Urothelium cell line (cell line): ENCODE measurements at places on chromosomes 12 and 14.

DNA sequence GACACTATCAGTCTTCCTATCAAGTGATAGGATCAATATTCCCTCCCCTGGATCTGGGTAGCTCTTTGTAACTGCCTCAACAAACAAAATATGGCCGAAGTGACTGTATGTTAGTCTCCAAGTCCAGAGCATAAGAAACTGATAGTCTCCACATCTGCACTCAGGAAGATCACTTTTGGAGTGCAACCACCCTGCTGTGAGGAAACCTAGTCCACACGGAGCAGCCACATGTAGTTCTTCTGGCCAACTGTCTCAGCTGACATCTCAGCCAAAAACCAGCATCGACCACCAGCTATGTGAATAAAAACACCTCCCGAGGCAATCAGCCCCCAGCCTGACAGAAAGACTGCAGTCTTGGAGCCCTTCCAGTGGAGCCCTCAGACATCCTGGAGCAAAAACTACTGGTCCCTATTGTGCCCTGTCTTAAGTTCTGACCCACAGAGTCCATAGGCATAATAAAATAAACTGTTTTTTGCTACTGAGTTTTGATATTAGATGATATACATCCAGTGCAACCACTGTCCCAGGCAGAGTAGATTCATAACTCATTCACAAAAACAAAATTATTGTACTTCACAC lies 143.8 kb downstream of the MED13L start:
- no peak for DNase-seq

- no peak for DNase-seq
These were observed 27.5 kb upstream of the CHGA start for GRCh38 chr14:92895352-92895878.

DNA sequence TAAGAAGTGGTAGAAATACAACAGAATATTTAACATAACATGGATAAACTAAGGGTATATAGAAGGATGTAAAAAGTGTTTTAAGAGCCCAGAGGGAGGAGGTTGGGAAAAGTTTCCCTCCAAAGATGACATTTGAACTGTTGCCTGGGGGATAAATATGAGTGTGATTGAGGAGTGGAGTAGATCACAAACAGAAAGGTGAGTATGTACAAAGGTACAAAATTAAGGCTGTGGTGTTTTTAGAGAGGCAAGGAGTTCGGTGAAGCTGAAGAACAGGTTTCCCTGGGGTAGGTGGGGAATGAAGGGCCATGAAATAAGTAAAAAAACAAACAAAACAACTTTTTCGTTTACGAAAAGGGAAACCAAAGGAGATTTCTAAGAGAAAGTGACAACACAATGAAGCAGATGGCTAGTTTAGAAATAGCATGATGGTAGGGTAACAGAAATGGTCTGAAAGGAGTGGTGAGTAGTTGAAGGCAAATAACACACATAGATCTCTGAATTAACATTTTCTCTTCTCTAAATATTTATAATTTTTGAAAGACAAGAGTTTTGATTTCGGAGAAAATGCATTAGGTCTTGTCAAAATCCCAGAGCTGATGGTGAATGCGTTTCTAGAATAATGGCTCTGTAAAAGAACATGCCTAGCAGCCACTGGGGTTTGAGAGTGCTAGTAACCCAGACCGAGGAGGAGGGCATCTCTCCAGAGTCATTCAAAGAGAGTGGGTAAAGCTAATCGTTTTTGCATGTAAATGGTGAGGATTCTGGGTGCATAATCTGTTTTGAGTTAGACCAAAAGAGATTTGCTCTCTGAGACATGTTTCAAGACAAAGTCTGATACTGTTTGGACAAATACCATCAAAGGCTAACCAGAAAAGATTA lies 240.4 kb upstream of the DCN start:
- DNase-seq = no peak

DNA sequence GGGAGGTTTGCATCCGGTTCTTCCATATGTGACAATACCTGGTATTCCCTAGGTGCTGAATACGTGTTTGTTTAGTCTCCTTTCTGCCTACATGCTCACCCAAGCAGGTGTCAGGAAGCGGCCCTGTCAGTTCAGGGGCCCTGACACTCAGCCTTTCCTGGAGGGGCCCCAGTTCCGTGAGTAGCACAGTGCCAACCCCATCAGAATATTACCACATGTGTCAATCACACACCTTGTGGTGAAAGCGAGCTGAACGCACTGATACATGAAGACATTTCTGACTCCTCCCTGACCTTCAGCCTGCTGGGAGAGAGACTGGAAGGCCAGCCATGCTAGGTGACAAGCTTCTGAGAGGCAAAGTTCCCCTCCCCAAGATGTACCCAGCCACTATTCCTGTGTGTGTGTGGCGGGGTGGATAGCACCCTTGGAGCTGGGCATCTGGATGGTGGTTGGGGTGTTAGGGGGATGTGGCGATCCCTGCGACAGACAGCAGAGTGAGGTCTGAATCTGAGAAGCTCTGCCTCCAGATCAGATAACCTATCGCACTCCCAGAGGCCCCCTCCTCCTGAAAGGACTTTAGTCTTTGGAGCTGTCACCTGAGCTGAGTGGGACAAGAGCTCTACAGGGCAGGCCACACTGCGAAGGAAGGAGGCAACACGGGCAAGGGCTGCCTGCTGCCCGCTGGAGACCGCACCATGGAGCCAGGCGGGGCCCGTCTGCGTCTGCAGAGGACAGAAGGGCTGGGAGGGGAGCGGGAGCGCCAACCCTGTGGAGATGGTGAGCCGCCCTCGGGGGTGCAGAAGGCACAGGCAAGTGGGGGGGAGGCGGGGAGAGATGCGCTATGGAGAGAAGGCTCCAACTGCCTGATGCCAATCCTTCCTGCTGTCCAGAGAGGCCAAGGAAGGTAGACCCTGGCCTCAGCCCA lies at the start of gene SOAT2:
SOAT2 (plus strand) TSS at position 604 of the 925 bp plus-strand sequence; CDS start at position 696, 92 bp downstream.
- no peak for DNase-seq

DNA sequence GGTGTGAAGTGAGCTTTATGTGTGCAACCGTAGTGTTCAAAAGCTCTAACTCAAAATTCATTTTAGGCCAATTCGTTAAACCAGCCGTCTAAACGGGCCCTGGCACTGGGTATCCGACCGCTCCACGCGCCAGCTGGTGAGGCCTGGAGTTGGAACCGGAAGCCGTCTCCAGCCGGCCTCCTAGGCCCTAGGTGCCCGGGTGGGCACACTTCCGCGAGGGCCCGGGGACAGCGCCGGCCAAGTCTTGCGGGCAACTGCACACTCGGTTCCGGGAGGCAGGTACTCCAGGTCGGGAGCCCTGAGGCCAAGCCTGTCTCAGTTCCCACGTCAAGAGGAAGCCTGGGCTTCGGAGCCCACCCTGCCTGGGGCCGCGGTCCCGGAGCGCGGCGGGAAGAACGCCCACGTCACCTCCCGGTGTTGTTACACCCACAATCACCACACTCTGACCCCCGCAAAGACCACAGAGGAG lies 16.2 kb downstream of the OTX2 start:
- DNase-seq = no peak

DNA sequence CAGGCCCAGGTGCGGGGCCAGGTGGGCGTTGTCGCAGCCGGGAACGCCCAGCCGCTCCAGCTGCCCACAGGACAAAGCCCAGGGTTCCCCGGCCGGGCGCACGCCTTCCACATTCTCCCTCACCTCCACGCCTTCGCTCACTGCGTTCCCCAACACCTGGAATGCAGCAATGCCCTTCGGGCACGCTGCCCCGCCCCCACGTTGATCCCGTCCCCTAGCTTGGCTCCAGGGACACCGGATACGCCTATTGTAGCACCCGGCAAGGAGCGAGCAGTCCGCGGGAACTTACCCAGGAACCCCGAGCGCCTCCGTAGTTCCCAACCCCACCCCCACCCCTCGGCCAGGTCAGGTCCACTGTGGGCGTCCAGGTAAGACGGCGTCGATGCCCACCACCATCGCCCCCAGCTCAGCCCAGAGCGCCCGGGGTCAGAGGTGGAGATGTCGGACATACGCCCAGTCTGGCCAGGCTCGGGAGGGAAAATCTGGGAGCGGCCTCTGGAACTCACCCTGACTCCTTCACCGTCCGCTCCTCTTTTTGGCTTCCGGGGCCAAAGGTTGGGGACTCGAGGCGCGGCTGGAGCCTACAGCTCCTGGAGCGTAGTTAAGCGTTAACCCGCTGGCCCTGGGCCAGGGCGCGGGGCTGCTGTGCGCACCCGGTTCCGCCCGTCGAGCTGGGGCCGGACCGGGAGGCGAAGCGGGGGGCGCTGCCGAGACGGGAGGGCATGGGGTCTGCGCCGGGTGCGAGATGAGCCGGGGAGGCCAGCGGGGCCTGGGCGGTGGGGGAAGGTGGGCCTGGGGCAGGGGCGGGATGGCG lies 594 bp upstream of the CEP170B start:
- DNase-seq = no peak

DNA sequence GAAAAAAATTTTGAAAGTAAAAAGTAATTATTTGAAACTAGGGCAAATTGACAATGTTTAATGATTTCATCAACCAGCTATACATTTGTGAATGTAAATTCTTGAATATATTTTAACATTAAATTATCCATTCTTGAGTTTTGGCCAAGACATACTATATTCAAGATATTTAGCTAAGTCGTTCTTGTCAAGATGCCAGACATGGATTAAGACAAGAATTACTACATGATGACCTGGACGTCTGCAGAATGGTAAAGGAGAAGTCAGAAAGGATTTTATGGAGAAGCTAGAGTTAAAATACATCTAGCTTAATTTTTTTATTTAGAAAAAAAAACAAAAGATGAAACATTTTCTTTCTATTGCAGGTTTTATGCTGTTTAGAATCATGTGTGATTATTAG lies 255.8 kb downstream of the TMTC2 start:
- DNase-seq = no peak

DNA sequence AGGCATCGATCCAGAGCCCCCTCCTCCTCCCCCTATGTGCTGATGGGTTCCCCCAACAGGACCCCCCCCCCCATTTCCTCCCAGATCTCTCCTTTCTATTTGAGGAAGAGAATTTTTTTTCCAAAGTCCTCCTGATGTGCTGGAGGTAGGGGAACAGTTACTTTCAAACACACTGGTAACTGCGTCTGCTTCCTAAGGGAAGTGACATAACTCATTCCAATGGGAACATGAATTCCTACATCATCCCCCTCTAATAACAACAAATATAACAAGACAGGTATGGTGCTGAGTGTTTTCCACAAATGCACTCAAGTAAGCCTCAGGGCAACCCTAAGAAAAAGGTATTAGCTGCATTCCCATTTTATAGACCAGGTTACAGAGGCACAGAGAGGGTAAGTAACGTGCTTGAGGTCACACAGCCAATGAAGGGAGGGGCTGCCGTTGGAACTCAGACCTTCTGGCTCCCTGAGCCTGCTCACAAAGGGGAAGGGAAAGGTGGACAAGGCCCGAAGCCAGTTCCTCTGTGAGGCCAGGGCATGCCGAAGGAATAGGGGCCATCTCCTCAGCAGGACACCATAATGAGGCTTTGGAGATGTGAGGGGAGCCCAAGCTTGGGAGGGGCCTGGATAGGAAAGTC lies 121.1 kb upstream of the NCOR2 start:
- DNase-seq = no peak

GRCh38 chr14:43790681-43791080 lies 716.4 kb downstream of the FSCB start:
- no peak for DNase-seq

- DNase-seq = no peak
These were observed 180.5 kb upstream of the HMGA2 start for GRCh38 chr12:65643595-65644386.

GRCh38 chr14:105475269-105476096 lies 862 bp downstream of the CRIP2 start:
- DNase-seq = no peak

DNA sequence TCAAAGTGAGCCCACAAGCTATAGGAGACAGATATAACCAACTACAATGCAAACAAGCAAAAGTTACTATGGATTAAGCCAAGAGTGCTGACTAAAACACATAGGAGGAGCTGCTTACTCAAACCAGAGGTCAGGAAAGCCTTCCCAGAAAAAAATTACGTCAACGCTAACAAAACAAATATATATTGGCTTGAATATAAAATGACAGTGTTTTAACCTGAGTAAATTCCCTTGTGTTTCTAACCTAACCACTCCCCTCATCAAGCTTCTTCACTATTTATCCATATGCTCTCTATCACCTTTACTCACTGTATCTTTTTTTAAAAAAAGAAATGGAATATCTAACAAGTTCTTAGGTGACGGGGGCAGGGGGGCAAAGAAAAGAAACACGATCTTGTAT lies 115.9 kb downstream of the MED13L start:
- no peak for DNase-seq

GRCh38 chr12:124309744-124310143 lies 14.9 kb downstream of the RFLNA start:
- no peak for DNase-seq

DNA sequence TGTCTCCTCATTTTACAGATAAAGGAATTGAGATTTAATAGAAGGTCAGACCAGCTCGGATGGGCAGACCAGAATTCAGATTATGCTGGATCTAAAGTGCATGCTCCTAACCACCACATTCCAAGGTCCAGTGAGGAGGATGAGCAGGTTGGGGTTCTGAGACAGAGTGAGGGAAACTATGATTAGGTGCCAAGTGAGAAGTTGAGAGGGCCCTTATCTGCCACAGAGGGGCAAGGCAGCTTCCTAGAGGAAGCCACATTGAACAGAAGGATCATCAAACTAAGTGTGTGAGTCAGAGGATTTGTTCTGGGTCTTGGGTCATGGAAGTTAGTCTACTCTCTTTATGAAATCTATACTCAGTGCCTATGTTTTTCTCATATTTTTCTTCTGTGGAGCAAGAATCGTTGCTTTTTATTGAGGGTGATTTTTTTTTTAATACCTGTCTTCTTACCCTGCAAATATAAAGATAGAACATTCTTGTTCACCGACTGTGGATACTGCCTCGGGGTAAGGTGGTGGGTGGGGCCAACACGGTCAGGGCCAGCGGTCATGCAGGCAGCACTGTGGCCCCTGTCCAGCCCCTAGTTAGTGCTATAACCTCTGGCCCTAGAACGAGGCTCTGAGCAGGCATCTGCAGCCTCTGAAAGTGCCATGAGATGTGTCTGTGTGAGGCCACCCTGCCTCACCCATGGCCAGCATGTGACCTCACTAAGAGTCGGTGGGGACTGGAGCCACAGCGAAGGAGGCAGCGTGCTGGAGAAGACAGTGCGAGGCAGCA lies 55.6 kb upstream of the PTHLH start:
- no peak for DNase-seq

DNA sequence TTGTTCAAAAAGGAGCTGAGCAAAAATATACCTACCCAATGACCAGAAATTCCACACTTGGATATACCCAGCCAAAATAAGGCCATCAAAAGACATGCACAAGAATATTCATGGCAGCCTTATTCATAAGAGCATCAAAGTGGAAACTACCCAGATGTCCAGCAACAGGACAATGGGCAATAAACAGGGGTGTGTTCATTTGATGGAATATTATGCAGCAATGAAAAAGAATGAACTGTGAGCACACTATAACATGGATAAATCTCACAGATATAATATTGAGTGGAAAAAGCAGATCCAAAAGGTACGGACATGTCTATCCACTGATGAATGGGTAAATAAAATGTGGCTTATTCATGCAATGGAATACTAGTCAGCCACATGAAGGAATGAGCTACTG lies 209.2 kb upstream of the LHX5 start:
- no peak for DNase-seq

- DNase-seq = no peak
These were observed 13.9 kb upstream of the PRICKLE1 start for GRCh38 chr12:42603246-42603990.

GRCh38 chr12:93402333-93403311 lies 24.9 kb downstream of the NUDT4 start:
- DNase-seq = no peak

GRCh38 chr14:66939409-66939808 lies 249.8 kb upstream of the GARIN2 start:
- no peak for DNase-seq
